ENCODE measurements at places on chromosomes 3 and 15.

DNA sequence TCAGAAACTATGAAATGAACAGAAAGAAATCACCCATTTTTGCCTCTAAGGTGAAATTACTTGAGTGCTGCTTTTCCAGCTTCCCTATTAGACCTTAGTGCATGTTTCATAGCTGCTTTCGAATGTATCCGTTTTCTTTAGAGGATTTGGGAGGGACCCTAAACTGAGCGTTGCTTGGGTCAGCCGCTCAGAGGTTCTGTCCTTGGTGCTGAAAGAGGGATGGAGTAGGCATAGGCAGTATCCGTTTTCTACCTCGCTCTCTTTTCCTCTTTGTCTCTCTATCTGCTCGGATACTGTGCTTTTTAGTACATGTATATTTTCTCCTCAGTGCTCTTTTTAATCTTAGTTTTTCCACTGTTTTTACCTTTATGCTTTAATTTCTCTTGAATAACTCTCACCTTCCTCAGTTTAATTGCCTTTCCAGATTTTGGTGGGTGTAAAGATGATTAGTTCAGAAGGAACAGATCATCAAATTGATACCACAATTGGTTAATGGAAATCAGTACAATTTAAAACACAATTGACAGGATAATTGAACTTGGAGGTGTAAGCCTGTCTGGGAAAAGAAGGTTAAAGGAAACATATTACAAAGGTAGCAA, at the start of gene DRD3:
Gene DRD3, minus strand, starts transcription at position 283 of the 599 bp plus-strand sequence. CDS start 7,060 bp downstream, outside the sequence.
- peak; percentile 37 for DNase-seq

- DNase-seq = no peak
Observed at GRCh38 chr3:172148241-172148640, 108.9 kb downstream of the FNDC3B start.

- DNase-seq = no peak
Observed at GRCh38 chr15:61768131-61768530, 292.1 kb downstream of the VPS13C start.

- DNase-seq = no peak
Observed at GRCh38 chr15:36527235-36528162, 51.9 kb upstream of the CDIN1 start.

GRCh38 chr15:75857886-75858285, 14.6 kb downstream of the UBE2Q2 start:
- DNase-seq = no peak

- DNase-seq = peak; percentile 35
Observed at GRCh38 chr3:50436114-50436674, 67.2 kb downstream of the CACNA2D2 start.

DNA sequence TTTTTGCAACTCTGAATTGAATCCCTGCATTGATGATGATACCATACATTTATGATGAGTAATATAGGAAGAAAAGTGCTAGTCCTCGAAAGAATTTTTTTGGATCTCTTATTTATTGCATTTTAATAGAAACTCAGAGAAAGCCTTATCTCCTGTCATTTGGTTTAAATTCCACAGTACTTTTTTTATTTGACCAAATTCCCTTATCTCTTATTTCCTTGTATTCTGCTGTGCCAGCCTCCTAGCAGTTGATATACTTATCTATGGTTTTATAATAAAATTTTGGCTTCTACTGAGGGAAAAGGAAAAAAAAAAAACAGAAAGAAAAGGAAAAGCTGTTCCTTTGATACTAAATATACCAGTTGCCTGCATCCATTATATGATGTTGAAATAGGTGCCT, 535.1 kb upstream of the NR2F2 start:
- DNase-seq = no peak

Measured in brain microvascular endothelial cell (primary cell).